NCI-H526 treated with DMSO at 0.1 percent for 48 hours (cell line): ENCODE measurements at places on chromosomes 7 and 10.

DNA sequence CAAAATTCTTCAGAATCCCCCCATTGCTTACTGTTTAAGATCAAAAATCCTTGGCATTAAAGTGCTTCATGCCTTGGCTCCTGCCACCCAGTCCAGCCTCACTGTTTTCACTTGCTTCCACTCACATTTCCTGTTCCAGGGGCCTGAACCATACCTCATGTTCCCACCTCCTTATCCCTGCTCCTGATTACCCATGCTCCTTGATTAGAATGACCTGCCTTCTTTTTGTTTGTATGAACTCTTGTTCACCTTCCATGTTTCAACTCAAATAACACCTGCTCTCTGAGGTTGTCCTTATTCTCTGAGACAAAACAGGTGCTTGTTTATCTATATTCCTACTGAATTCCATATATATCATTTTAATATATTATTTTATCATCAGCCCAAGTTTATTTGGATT, 77.1 kb upstream of the VSTM2A start:
- no peak for DNase-seq

DNA sequence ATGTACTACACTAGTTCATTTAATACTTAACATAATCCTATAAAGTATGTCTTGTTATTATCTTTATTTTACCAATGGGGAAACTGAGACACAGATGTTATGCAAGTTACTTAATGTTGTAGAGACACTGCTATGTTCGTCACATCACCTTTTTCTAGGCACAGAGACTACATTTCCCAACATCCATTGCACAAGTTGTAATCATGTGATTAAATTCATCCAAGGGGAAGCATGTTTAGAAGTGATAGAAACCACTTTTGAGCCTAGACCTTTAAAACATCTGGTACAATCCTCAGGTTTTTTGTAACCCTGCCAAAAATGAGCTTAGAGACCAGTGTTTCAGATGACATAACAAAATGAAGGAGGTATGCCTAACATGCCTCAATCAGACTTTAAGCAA, 386.8 kb upstream of the HPS1 start:
- no peak for DNase-seq

- DNase-seq: no peak
Measured at GRCh38 chr7:98209166-98209920, 1.9 kb upstream of the BHLHA15 start.

DNA sequence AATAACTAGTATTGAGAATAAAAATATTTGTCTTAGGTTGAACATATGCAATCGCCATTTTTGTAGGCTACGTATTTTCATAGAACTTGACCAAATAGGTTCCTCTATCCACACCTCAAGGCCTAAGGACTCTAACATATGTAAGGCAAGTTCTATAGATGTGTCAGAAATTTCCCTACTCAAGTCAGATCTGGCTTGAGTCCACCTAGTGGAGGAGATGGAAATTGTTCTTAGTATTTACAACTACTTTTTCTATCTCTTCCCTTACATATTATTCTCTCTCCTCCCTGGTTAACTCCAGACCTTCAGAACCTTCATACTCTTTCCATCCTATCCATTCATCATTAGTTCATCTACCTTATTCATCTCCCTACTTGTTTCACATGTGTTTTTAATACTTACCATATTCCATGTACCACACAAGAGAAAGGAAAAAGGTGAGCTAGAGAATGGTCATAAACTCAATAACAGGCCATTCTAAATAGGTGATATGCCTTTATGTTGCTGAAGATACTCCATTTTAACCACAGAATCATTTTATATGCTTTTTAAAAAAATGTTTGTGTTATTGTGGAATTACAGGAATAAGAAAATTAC, 174.5 kb upstream of the HDAC9 start:
- DNase-seq: no peak

DNA sequence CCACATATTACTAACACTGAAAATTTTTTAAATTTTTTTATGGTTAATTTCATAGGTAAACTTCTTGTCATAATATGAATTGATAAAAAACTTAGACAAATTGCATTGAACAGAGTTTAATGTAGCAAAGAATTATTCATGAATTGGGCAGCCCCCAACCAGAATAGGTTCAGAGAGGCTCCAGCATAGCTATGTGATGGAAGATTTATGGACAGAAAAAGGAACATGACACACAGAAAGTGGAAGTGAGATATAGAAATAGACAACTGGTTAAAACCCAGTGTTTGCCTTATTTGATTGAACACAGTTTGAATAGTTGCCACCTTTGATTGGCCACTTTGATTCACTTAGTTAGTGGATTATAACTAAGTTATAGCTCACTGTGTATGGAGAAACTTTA, 87.2 kb downstream of the AHR start:
- DNase-seq: no peak

- no peak for DNase-seq
Measured at GRCh38 chr10:76937181-76937600, 700.4 kb downstream of the KCNMA1 start.

DNA sequence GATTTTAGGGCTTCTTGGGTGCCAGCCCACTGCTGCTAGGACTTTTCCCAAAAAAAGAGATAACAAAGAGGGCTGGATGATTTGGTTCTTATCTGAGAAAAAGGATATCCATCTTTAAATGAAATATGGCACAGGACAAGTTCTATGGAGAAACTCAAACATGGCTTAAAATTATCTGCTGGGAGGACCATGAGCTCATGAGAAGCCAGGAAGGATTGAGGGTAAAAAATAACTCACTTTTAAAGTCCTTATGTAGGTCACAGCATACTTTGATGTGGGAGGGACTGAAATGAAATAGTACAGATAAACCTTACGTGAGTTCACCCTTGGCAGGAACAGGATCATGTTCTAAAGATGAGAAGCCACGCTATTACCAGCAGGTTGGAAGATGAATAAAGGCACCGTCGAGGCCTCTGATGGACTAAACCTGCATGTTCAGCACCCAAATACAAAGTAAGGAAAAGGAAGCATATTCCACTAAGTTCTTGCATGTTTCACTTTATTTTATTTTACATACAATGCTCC, 369.2 kb upstream of the KLF6 start:
- DNase-seq: no peak

DNA sequence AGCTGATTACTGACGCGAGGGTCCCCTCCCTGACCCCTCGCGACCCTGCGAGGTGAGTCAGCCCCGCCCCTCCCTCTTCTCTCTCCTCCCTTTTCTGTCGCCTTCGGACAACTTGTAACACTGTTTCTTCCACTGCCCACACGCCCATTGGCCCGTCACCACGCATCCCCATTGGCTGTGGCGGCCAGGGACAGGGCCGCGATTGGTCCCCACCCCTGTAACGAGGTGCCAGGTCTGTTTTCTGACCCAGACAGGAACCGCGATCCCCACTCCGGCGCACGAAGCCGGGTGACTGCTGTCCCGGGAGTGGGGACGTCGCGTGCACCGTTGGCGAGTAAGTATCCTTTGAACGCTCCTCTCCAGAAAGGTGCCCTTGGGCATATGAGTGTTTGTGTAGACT, at the start of gene STRA8:
TSS of gene STRA8 (plus strand) at position 269 of the 400 bp plus-strand sequence. CDS start 6,687 bp downstream, outside the sequence.
- no peak for DNase-seq

GRCh38 chr10:133289761-133290160, 13.1 kb upstream of the ADAM8 start:
- DNase-seq: no peak

GRCh38 chr10:113978802-113979201, 64.9 kb upstream of the ADRB1 start:
- no peak for DNase-seq

DNA sequence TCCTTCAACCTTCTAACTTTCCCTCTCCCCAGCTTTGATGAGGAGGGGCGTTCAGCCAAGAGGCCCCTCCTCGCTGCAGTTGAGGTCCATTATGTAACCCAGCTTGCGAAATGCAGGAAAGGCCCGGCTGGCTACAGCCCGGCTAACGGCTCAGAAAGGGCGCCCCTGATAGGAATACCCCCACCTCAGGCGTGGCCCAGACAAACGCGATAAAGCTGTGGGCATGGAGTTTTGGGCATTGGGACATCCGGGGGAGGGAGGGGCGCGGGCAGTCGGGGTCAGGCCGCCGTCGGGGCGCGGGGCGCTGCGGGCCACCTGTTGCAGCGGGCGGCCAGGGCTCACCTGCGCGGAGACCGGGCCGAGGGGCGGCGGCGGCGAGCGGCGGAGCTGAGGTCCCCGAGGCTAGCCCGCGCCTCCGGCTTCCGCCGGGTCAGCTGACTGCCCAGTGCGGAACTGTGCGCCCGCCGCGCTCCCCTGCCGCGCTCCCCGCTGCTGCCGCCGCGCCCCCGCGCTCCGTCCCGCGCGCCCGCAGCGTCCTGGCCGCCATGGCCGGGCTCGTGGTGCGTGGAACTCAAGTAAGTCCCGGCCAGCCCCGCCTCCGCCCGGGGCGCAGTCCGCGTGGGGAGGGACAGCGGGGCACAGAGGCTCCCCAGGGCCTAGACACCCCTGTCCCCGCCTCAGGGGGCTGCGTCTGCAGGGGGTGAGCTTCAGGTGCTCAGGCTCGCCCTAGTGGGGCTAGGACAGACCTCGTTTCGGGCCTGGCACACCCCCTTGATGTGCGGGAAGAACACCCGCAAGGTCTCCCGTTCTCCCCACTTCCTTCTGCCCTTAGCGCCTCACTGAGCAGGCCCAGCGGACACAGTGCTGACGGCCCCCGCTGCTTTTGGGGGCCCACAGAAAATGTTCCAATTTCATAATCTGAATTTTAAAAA, at the start of gene LRMDA:
TSS of gene LRMDA (plus strand) at position 445 of the 932 bp plus-strand sequence.
- DNase-seq: no peak

DNA sequence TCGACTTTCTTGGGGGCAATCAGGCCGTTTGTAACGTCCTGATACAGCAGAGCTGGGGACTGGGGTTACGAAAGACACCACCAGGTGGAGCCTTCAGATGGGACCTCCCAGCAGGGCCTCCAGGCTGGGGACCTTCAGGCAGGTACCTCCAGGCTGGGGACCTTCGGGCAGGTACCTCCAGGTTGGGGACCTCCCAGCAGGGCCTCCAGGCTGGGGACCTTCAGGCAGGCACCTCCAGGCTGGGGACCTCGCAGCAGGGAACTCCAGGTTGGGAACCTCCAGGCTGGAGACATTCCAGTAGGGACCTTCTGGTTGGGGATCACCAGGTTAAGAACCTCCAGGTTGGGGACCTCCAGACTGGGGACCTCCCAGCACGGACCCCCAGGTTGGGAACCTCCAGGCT, 23.5 kb upstream of the GPR146 start:
- no peak for DNase-seq

DNA sequence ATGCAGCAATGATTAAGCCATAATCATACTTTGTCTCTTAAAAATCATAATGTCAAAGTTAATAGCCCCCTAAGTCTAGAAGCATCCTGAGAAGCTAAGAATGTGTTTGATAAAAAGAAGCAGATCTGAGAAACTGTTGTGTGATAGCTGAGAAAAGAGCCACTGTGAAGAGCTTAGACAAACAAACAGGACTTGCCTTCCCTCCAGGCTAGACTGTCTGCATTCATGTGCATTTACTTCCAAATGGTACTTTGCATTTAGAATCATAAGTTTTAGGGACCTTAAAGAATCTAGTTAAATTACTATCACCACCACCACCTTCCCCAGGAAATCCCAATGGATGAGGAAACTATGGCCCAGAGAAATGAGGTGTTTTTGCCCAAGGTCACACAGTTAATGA, 62.7 kb upstream of the NFKB2 start:
- no peak for DNase-seq

DNA sequence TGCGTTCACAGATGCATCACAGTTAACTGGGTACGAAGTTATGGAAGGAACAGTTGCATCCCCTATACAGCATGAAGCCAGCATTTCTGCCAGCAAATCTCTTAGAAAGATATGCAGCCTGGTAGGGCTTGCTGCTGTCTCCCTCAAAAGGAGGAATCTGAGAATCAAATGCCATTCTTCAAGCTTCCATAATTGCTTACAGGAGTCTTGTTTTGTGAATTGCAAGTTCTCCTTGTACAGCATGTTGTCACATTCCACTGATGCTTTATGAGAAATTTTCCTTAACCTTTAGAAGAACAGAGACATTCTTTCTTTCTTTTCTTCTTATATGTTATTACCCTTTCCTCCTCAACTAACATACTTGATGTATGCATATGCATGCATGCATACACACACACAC, 134.6 kb downstream of the CHRM2 start:
- DNase-seq: no peak
